CD4-positive, alpha-beta T cell treated with Interferon alpha-2 for 1 hour (primary cell): ENCODE measurements at places on chromosomes 7 and 10.
A peak's percentile ranks its signal among the peaks of the same experiment; 100 is the strongest.

DNA sequence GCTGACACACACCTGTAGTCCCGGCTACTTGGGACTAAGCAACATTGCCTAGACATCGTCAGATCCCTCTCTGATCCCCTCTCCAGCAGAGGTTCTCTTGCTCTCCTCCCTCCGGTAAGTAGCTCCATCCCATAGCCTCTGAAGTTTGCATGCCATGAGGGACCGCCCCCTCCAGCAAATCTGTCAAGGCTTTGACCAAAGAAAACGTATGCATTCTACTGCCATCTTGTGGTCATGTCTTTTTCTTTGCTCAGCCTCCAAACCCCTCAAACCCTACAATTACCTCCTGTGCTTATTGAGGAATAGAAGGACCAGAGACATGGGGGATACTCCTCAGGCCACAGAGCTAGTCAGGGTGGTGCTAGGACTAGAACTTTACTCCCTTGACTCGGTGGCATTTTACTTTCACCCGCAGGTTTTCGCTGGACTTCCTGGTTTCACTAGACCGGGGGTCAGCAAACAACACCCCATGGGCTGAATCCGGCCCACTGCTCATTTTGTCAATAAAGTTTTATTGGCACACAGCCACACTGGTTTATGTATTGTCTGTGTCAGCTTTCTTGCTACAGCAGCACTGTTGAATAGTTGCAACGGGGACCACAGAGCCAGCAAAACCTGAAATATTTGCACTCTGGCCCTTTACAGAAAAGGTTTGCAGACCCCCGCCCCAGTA is 202.6 kb upstream of the FOXK1 start:
- peak; percentile 3 for DNase-seq

GRCh38 chr7:2480070-2480408 is 3.8 kb upstream of the GRIFIN start:
- no peak for DNase-seq

- DNase-seq: no peak
Measured at GRCh38 chr10:88165849-88166271, 302.4 kb downstream of the PTEN start.

DNA sequence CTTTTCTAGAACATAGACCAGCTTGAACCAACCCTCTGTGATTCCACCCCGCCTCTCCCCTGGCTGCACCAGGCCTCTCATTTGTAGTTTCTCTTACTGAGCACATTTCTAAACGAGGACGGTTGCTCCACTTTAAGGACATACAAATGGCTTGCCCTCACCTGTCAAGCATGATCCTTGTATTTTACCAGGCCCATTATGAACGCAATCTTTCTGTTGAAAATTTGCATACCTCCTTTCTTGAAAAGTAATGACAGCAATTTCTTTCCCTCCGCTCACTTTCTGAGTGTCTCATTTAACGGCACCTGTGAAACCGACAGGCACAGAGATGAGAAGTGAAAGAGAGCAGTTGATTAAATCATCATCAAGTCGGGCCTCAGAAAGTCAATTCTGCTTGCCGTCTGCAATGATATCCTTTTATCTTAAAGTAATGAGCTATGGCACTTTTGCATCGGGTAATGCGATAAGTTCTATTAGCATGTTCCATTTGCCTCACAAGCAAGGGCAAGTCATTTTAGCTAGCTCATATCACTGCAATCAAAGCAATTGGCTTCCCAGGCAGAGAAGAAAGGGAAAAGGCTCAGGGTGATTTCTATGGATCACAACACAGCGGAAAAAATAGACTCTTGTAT is 705.6 kb upstream of the GALNT17 start:
- no peak for DNase-seq

DNA sequence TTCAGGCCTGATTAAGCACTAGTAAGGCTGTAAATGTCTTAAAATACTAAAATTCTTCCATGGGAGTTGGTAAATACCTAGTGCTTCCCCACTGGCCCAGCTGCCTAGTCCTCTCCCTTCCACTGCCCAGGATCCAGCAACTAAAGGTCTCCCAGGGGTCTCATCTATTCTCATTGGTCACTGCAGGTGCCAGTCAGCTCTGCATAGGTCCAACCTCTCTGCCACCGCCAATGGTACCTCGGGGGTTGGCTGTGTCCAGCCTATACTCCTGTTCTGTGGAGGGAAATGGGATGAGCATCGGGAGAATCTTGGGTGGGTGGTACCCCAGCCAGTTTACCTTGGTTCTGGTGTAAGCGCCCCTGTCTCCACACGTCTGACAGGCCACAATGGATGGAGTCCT is 6.1 kb upstream of the CREB5 start:
- DNase-seq: no peak

DNA sequence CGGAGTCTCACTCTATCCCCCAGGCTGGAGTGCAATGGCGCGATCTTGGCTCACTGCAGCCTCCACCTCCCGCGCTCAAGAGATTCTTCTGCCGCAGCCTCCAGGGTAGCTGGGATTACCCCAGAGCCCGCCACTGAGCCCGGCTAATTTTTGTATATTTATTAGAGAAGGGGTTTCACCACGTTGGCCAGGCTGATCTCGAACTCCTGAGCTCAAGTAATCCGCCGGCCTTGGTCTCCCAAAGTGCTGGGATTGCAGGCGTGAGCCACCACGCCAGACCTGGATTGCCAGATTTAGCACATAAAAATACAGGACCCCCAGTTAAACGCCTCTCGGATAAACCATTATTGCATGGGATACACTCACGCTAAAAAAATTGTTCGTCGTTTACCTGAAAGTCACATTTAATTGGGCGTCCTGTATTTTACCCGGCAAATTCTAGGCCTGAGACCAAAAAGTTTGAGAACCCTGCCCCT is 375 bp upstream of the GATAD1 start:
- DNase-seq: no peak

DNA sequence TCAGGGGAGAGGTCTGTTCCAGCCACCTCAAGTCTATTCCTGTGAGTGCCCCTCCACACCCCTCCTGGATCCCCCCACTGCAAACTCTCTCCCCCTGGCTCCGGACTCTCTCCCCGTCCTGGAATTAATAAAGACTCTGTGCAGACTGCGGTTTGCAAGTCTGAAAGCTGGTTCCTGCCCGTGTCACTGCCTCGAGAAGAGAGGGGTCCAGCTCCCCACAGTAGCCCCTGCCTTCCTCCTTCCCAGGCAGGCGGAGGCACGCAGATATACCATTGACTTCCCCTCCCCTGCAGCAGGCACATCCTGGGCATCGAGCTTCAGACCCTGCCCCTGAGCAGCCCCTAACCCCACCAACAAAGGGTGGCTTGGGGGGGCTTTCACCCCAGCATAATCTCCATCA is 2.2 kb upstream of the ELN start:
- no peak for DNase-seq

- no peak for DNase-seq
Measured at GRCh38 chr7:147033641-147034040, 917.0 kb downstream of the CNTNAP2 start.

GRCh38 chr7:105837765-105838626 is 38.4 kb downstream of the ATXN7L1 start:
- no peak for DNase-seq
